ENCODE measurements at places on chromosomes 1 and 21.

DNA sequence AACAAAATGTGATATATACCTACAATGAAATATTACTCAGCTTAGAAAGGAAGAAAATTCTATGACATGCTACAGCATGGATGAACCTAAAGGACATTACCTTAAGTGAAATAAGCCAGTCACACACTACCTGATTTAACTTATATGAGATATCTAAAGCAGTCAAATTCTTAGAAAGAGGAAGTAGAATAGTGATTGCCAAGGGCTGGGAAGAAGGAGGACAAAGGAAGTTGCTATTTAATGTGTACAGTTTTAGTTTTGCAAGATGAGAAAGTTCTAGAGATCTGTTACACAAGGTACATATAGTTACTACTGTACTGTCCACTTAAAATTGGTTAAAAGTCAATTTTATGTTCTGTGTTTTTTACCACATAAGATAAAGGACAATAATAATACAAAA lies 87.5 kb upstream of the KCTD3 start:
- DNase-seq = no peak

- no peak for DNase-seq
Measured at GRCh38 chr1:215114154-215114933, 31.8 kb downstream of the KCNK2 start.

DNA sequence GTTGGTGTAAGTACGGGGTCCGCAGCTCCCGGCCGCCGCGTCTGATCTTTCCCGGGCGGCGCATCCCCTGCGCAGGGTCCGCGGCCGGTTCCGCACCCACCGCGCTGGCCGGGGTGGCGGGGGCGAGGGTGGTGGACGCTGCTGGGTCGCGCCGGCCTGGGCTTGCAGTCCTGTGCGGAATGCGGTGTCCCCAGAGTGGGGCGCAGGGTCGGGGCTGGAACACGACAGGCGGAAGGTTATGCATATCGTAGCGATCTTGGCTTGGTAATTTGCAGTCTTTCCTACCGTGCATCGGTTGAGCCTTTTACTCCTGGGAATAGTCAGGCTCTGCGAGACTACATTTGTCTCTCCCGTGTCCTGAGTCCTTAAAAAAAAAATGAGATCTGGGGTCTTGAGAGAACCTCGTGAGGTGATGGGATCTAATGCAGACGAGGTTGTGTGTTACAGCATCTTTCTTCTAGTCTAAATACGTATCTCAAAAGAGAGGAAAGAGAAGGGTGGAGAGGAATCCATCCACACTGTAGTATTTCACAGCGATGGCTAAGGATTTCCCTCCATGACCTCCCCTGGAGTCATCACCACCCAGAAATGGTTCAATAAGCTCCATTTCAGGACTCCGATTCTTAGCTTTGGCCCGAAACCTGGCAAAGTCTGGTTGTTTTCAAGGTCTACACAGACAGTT lies 572 bp downstream of the ATP1B1 start:
- DNase-seq = no peak

DNA sequence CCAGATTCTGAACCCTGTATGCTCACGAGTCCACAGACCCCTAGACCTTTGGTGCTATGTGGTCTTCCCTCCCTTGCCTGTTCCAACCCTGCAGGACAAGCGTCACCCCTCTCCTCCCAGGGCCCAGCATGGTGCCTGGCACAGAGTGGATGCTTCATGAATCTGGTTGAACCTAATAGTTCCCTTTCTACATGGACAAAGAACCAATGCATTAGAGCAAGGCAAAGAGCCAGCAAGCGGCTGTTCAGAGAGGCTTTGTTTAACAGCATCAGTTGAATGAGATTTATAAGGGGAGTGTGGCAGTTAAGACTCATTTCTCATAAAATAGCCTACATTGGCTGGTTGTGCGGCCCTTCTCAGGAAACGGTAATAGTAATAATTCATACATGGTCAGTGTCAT lies 14.9 kb downstream of the SLC26A9 start:
- no peak for DNase-seq

DNA sequence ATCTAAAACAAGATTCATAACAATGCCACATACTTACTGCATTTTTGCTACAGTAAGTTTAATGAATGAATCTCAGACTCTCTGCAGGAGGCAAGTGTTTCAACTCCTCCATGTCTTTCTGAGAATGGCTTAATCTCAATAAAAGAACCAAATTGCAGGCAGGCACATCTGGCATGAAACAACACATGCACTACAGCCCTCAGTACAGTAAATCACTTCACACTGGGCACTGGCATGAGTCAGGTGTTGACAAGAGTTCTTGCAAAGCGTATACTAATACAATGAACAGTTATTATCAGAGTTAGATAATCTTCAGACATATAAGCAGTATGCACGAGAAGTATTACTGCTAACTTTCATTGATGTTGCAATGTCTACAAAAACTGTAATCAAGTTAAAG lies 1386.8 kb downstream of the MRPL39 start:
- no peak for DNase-seq

GRCh38 chr1:224160171-224160682 lies 22.8 kb upstream of the DEGS1 start:
- DNase-seq = no peak

GRCh38 chr1:205668951-205669340 lies 11.4 kb downstream of the SLC45A3 start:
- DNase-seq = peak; percentile 50

- DNase-seq = no peak
Measured at GRCh38 chr1:163035446-163036249, 33.5 kb upstream of the RGS4 start.

DNA sequence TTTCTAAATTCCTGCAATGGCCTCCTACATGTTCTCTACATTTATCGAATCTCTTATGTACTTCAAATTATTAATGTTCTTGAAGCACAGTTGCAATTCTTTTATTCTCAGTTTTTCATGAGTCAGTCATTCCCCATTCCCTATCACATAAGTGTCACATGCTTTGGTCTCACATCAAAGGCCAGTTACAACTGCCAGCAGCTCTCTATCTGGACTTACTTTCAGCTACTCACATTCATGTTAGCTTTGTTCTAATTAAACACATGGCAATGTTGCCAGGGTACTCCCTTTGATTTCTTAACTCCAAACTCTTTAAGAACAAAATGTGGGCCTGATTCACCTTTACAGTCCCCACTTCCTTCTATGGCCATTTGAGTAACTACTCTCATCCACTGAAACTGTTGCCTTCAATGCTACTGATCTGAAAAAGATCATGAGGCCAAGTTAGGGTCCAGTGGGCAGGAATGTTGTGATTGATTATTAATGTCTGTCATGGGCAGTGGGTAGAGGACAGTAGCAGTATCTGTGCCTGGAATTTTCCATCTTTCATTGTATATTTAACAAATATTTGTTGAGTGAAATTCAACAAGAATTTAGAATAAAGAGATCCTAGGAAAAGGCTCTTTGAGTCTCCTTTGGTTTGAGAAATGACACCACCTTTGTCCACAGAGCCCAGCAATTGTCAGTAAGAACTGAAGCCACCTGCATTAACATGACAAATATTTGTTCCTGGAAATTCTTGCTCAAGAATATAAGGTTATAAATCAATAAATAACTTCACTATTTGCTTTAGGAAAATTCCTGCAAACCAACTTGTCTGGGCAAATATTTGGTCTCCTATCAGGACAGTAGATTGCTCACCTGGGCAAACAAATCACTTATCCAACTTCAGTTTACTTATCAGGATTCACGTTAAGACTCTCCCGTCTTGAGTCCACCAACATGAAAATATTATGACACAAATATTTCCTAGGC lies 153.6 kb upstream of the SAMSN1 start:
- no peak for DNase-seq

DNA sequence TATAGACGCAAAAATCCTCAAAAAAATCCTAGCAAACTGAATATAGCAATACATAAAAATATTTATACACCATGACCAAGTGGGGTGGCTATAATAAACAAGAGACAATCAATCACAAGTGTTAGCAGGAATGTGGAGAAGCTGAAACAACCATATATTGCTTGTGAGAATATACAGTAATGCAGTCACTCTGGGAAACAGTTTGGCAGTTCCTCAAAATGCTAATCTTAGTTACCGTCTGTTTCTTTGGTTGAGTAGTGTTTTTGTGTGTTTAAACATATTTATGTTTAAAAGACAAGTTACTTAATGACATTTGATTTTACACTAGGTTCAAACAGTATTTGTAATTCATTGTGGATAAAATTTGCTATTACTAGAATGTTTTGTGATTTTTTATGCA lies 792.0 kb downstream of the LTN1 start:
- DNase-seq = no peak

- no peak for DNase-seq
Measured at GRCh38 chr1:84365225-84366221, 32.8 kb upstream of the DNASE2B start.

GRCh38 chr1:220123889-220124288 lies 30.0 kb downstream of the IARS2 start:
- DNase-seq = no peak

- DNase-seq = no peak
Measured at GRCh38 chr1:5690291-5690690, 301.9 kb downstream of the NPHP4 start.

DNA sequence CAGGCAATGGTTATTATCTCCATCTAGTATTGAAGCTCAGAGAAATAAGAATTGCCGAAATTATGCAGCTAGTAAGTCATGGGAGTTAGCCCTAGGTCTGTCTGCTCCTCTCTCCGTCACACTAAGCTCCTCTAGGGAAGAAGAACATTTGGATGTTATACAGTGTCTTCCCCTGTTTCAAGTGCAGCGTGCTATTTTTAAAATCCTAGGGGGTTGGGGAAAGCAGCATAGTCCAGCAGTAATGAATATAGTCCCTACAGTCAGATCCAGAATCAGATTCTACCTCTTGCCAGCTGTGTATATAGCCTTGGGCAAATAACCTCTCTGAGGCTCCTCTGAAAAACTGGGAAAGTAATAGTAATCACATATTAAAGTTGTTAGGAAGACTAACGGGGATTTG lies 44.5 kb upstream of the OSBPL9 start:
- DNase-seq = no peak

DNA sequence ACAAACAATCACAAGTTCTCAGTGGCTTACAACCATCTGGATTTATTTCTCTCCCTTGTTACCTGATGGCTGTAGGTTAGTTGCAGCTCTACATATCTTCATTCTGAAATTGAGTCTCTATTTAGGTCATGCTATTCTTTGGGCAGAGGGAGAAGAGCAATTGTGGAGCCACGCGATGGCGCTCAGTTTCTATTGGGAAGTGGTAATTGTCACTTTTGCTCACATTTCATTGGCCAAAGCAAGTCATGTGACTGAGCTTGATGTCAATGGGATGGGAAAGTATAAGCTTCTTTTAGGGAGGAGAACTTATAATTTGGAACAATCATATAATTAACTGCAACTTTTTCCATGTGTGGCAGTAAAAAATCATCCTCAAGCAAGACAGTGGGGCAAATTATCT lies 166.5 kb downstream of the LMO4 start:
- DNase-seq = no peak

DNA sequence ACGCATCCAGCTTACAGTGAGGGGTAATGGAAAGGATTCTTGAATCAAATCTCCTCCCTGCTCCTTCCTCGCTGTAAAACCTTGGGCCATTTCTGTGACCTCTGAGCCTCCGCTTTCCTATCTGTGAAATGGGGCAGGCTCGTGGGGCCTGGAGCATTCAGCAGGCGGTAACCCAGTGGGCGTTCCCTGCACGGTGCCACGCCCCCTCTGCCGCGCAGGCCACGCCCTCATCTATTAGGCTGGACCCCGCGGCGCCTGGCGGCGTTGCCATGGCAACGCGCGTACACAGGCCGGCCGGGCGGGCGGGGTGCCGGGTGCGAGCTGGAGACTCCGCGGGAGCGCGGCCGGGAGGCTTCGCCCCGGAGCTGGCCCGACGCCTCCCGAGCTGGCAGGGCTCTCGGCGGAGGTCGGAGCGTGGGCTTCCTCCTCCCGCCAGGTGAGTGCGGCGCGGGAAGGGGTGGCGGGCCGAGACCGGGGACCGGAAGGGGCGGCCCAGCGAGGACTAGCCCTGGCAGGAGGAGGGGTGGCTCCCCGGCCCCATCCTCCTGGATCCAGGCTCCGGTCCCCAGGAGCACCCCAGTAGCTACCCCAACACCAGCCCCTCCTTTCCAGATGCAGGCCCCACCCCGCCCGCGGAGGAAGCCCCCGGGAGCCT lies at the start of gene FHAD1:
Gene FHAD1, plus strand, starts transcription at position 264 of the 655 bp plus-strand sequence. CDS start 4,562 bp downstream, outside the sequence.
- peak; percentile 35 for DNase-seq

- DNase-seq = no peak
Measured at GRCh38 chr1:27527223-27527889, 37.4 kb upstream of the WASF2 start.

DNA sequence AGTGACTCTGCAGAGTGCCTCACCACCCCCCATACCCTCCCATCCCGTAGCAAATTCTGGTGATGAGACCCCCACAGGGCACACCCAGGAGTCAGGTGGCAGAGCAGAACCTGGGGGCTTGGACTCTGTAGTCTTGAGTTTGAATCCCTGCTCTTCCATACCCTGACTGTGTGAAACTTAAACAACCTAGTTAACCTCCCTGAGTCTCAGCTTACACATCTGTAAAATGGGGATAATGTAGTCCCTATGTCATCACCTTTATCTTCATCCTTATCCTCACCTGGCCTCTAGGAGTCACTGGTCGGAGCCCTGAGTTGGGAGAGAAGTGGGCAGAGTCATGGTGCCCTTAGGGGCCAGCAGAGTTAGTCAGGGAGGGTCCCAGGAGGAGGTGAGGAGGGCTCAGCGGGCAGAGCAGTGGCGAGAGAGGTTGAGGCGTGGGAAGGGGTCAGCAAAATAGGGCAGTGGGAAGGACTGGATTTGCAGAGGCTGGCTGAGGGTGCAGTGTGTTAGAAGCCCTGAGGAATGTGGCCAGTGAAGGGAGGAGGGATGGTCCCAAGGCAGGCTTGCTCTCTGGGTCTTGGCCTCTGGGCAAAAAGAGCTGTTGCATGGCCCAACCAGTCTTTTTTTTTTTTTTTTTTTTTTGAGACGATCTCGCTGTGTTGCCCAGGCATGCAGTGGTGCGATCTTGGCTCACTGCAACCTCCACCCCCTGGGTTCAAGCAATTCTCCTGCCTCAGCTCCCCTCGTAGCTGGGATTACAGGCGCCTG lies 18.6 kb downstream of the C1orf167 start:
- DNase-seq = no peak

GRCh38 chr1:230266456-230266855 lies 159.7 kb downstream of the PGBD5 start:
- no peak for DNase-seq
